CMK (cell line): ENCODE measurements at places on chromosomes 5 and 9.

GRCh38 chr9:73170185-73170957, 18.7 kb downstream of the ANXA1 start:
- no peak for DNase-seq

DNA sequence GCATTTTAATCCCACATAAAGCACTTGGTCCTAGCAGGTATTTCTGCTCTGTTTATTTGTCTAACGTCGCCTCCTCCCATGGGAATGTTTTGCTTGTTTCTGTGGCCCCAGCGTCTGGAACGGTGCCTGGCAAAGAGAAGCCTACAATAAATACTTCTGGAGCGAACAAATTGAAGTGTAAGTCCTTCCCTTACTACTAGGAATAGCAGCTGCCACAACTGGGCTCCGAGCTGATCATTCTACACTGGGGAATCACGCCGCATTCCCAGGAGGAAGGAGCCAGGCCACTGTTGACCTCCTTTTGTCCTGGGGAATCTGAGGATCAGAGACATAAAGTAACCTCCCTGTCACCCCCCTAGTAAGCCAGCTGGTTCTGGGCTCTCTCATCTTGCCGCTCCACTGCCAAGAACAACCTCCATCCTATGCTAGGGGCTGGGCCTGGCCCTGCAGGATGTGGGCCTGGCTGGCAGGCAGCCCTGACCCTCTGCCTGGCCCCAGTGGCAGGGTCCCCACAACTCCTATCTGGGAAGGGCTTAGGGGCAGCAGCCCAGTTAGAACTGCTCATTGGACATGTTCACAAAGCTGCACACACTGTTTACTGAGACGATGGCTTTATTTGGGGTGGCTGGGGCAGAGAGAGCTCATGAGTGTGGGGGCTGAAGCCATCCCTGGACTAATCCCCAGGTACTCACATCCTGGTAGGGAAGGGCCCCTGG, 82.8 kb downstream of the GTF3C4 start:
- no peak for DNase-seq

GRCh38 chr9:134631881-134632280, 9.7 kb upstream of the COL5A1 start:
- no peak for DNase-seq

- no peak for DNase-seq
These were observed 215.2 kb upstream of the ELAVL2 start for GRCh38 chr9:24041160-24041690.

DNA sequence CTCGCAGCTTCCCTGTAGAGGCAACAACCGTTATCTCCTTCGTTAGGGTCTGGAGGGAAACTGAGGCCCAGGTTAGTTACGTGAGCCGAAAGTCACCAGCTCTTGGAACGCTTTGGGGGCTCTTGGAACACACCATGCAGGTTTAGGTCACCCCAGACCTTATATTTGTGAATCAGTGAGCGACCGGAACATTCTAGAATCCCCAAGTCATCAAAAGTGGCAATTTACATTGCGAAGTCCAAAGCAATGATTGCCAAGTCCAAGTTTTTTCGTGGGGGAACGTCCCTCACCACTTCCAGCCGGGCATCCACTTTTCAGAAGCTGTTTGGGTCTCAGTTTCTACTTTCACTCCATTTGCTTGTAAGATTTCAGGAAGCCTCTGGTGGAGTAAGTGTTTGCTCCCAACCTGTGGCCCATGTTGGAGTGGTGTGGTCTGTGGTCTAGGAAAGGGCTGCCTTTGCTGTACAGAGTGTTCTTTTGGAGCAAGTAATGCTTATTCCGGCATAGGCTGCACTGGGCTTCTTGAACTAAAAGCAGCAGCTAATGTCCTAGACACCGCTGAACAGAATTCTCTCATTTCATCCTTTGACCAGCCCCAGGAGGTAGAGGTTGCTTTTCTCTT, 32.8 kb upstream of the SPRY4 start:
- DNase-seq = no peak

DNA sequence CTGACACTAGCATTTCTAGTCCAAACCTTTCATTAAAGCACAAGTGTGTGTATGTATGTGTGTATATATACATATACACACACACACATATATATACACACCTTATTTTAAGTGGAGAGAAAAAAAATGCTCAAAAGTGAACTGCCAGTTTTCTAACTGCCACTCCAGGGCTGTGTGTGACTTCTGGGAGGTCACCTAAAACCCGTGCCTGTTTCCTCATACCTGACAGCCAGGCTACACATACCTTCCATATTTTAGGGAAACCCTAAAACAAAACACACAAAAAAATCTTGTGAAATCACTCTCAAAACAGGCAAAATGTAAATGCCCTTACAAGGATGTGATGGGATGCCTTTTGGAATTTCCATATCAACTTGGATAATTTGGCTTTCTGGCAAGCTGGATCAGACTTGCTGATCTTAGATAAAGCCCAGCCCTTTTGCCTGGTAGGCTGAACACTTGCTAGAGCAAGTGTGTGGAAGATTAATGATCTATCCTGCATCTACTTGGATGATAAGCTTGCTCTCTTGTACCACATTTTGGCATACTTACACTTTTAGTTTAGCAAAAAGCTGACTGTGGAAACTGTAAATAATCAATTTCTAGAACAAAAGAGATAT, 127.8 kb downstream of the GNAQ start:
- no peak for DNase-seq

DNA sequence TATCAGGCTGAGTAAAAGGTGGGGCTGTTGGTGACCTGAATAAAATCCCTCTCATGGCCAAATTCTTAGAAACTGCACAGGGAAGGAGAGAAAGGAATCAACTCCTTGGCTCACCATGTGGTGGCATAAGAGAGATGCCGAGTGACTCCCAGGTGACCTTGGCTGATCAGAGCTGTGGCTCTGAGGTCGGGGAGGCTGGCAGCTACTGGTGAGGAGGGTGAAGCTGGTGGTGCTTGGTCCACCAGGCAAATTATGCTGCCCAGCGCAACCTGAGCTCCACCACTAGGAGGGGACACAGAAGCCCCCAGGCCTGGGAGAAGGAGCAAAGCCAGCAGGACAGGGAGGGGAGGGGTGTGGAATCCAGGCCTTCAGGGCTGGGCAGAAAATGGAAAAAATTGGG, 111.2 kb upstream of the IL12B start:
- DNase-seq = no peak

- no peak for DNase-seq
These were observed 106.9 kb downstream of the SPOCK1 start for GRCh38 chr5:137392261-137392660.

DNA sequence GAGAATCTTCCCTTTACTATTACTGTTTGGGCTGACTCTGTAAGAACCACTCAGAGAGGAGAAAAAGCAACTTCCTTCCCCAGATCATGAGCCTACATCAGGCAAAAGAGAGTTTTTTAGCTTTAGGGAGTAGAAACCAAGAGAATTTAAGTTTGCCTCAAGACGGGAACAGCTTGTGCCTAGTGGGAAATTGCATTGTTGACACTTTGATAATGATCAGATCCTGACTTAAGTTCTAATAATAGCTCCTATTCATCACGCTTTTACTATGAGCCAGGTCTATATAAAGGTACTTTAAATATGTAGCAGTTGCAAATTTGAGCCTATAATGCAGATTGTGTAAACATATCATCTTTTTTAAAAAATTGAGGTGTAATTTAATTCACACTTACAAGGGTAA, 298.2 kb downstream of the MAN2A1 start:
- DNase-seq = no peak

- DNase-seq = no peak
These were observed 214.5 kb upstream of the RASA1 start for GRCh38 chr5:87053146-87053545.

- DNase-seq = no peak
These were observed 134.8 kb downstream of the ZCCHC7 start for GRCh38 chr9:37255187-37255586.

GRCh38 chr9:137439158-137439714, 1.9 kb downstream of the ENTPD8 start:
- no peak for DNase-seq

DNA sequence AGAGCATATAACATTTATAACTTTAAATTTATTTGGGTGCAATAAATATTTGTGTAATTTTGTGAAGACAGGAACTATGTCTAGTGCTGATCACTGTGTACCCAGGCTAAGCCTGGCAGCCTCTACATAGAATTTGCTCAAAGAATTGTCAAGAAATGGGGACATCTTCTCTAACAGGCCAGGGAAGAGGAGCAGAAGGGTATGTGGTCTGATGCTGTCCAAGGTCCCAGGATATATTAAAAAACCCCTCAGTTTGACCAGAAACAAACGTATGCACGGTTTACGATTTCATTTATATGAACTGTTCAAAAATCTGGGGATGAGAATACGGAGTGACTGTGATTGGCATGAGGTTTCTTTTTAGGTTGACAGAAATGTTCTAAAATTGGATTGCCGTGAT, 55.9 kb downstream of the MAT2B start:
- no peak for DNase-seq

GRCh38 chr9:68560071-68560844, 19.6 kb upstream of the TMEM252 start:
- peak; percentile 26 for DNase-seq

- DNase-seq = no peak
These were observed 68.5 kb downstream of the KIAA1958 start for GRCh38 chr9:112555101-112555643.

DNA sequence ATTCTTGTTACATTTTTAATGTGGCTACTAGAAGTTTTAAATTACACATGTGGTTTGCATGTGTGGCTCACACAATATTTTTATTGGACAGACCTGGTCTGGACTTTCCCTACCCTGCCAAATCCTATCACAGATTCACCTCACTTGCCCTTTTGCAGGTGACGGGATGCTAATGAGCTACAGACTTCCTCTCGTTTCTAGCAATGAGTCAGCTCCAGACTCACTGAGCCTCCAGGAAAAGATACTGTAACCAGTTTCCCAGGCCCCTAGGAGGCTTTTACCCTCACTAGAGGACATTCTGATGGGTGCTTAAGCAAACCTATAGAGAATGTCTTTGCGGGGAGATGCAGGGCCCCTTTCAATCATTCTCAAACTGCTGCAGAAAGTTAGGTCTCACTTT, 135.4 kb downstream of the WDR41 start:
- no peak for DNase-seq

GRCh38 chr9:133618726-133619125, 9.5 kb upstream of the FAM163B start:
- no peak for DNase-seq

DNA sequence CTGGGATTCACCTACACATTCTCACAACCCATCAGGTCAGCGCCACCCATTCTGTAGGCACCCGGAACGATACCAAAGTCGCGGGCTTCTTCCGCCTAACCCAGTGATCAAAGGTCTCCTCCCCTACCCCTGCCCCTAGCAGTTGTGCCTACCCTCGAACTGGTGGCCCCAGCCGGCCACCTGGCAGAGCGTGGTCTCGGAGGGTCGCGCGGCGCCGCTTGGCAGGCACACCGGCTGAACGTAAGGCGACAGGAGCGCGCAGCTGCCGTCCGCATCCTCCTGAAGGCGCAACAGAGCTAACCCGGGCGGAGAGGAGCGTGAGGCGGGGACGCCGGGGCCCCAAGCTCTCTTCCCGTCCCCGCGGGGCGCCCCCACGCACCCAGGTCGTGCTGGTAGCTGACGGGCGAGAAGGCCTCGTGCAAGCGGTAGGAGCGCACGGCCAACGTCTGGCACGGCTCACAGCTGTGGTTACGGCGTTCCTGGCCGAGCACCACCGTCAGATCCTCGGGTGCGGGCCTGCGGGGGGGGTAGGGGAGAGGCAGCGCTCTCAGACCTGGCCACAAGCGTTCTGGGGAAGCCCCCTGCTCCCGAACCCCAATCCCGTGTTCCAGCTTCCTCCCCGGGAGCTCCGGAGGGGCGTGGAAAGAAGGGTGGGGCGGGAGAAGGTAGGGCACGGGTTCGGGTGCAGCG, 2.8 kb upstream of the PFN3 start:
- DNase-seq = no peak

DNA sequence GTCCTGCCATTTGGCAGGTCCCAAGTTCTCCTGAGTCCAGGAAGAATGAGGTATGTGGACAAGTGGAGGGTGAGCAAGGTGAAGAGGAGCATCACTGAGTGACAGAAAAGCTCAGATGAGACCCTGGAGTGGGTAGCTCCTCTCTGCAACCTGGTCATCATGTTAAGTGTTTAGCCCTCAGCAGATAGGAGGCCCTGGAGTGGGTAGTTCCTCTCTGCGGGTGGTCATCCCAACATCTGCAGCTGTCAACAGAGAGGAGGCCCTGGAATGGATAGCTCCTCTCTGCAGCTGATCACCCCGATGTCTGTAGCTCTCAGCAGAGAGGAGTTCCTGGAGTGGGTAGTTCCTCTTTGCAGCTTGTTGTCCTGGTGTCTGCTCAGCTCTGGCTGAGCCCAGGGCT, 48.4 kb downstream of the NDUFAF2 start:
- no peak for DNase-seq

- DNase-seq = no peak
These were observed 14.2 kb upstream of the AGGF1 start for GRCh38 chr5:77015938-77016569.

GRCh38 chr9:133351908-133352634, 4.1 kb downstream of the RPL7A start:
- DNase-seq = no peak

GRCh38 chr5:101969742-101970141, 326.3 kb downstream of the SLCO4C1 start:
- no peak for DNase-seq

GRCh38 chr5:113195771-113196170, 219.2 kb downstream of the DCP2 start:
- DNase-seq = no peak
